ENCODE measurements at places on chromosomes 16 and 17. TPM values are rescaled to one million over a fixed set of nuclear protein-coding genes. Genes with fewer than 3 reads are reported as not detected.

The TGFB1I1 gene
- 42.5 TPM for total RNA-seq

DNA sequence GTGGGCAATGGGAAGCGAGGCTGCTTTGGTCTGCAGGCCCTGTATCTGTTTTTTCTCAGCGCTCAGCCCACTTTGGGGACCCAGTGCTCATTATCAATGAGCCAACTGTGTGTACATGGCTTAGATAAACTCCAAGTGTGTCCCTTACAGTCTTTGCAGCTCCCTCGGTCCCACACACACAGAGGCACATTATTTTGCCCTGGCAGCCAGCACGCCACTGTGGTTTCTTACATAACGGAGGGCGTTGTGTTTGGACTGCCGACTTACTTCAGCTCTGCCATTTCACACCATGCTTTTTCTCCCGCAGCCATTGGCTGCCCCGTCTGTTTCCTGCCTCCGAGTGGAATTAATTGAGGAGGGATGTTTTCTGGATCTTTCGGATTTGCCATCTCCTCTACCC is 56.5 kb upstream of the CLEC18A start:
- no peak for DNase-seq

GRCh38 chr16:64809876-64810629 is 311.8 kb downstream of the CDH11 start:
- DNase-seq, result no peak

The TPSD1 gene
- total RNA-seq, result not detected

- DNase-seq, result no peak
These were observed 22.5 kb downstream of the MPHOSPH6 start for GRCh38 chr16:82147546-82147945.

DNA sequence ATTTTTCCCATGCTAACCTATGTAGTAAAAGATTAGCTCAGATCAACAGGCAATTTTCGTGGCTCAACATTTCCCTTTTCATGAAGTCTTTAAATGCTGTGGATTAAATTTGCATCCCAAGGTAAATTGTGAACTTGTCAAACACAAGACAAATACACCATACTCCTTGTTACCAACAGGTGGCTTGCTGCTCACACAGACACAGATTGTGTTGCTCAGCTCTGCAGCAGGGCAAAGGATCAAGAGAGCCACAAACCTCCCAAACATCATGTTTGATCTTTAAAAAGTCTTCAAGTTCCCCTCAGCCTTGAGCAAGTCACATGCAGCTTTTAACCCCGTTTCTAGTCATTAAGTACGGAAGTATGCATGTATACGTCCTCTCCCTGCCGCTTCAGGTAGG is 119.6 kb upstream of the CNTNAP4 start:
- no peak for DNase-seq

The EFNB3 gene
- total RNA-seq, result 61.9 TPM

The CFAP97D1 gene
- 0.10 TPM for total RNA-seq

DNA sequence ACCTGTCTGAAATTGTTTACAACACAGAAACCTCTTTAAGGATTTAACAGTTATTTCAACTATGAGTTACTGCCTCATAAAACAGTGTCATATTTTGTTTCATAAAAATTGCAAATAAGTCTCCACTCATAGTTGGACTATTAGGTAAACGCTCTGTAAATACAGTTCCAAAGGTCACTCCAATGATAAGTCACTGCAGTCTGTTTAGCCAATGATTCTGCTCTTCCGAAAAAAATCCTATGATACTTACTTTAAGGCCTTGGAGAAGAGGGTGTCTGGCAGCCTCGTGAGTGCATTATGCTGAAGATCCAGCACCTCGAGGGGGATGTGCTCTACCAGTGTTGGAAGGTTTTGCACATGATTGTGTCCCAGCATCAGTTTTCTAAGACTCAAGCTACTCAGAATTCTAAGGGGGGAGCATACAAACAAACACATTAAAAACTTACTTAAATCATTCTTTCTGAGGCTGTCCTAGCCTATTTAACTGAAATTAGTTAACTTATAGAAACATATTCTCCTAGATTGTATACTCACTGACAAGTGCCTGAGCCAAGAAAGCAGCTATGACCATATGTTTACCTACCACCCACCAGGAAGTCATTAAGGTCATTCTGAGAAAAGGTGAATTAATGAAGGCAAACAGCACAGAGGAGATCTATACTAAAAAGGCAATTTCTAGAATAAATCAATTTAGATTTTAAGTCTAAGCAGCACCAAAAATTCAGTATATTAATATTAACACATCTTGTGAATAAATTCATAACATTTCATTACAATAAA is 41.1 kb downstream of the MARVELD3 start:
- DNase-seq, result no peak

GRCh38 chr16:72934636-72935403 is 113.1 kb downstream of the ZFHX3 start:
- DNase-seq, result no peak

The EPOP gene
- 1.3 TPM for total RNA-seq

- DNase-seq, result no peak
These were observed 29.4 kb downstream of the ADAM11 start for GRCh38 chr17:44788139-44788538.

The ZNF18 gene
- total RNA-seq, result 5.3 TPM

DNA sequence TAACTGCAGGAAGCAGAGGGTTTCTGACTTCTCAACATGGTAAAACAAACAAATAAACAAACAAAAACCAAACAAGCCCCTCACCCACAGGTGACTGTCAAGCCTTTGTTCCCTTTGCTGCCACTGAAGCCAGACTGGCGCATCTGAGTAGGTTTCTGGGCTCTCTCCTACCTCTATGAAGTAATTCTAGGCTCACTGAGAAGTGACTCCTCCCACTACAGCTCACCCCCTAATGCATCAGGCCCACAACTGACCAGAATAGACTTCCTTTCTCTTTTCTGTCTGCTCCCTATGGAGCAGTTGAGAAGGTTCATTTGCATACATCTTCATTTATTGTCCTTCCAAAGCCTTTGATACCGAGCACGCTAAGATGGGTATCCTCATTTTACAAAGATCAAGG is 77.0 kb upstream of the CCL2 start:
- no peak for DNase-seq

- DNase-seq, result no peak
These were observed 141.2 kb downstream of the AATF start for GRCh38 chr17:37089956-37090355.

DNA sequence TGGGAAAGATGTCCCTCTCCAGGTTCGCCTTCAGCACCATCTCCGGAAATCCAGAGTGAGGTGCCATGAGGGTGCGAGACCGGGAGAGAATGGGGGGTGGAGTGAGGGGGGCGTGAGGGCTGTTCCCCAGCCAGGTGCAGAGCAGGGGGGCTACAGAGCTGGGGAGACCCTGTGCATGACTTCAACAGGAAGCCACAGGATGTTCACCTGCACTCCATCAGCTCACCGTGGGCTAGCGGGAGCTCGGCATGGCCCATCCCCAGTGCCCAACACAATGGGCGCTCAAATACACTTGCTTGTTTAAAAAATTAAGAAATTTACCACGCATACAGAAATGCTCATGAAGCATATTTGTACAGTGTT is 27.7 kb downstream of the TMEM235 start:
- no peak for DNase-seq

The SLC5A2 gene
- total RNA-seq, result not detected

Data from endothelial cell (in vitro differentiated cells).